ENCODE measurements at places on chromosomes 2 and 18.

- no peak for DNase-seq
These were observed 138.4 kb downstream of the EIPR1 start for GRCh38 chr2:3238951-3239841.

GRCh38 chr18:23688528-23688927 is 725 bp upstream of the LAMA3 start:
- no peak for DNase-seq

- no peak for DNase-seq
These were observed 21.4 kb upstream of the PLEKHM3 start for GRCh38 chr2:208046686-208047085.

- DNase-seq: no peak
These were observed 44.8 kb upstream of the MAP3K20 start for GRCh38 chr2:173030561-173031490.
